GM04504 (cell line): ENCODE measurements at places on chromosomes 5 and 9.

DNA sequence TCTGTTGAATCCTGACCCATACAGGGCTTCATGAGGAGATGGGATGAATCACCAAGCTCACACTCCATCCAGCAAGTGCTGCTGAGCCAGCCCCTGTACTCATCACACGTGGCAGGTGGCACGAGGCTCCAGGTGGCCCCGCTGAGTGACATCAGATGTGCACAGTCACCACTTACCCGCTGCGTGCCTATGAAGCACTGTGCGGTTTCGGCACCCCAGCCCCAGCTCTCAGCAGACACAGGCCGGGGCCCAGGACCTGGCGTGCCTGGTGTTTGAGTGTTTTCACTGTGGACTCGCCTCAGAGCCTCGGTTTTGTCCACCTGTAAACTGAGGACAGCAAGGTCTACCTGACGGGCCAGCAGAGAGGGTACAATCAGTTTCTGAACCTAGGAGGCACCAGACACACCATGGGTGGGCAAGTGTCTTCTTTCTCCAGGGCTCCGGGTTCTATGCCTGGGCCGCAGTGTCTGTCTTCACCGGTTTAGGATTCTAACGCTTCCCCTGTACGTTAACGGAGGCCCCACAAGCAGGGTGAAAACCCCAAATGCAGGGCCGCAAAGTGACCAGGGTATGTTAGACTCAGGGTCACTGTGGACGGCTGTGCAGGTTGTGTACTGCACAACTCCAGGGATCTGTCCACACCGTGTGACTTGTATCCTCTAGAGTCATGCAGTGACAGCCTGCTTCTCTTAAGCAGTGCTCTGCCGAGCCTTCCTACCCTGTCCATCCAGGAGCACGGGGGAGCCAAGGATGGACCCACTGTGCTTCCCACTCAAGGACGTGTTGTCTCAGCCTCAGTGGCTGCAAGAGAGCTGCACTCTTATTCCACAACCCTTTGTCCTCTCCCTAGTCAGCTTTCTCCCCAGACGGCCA, 44.3 kb upstream of the COL5A1 start:
- DNase-seq, result no peak

DNA sequence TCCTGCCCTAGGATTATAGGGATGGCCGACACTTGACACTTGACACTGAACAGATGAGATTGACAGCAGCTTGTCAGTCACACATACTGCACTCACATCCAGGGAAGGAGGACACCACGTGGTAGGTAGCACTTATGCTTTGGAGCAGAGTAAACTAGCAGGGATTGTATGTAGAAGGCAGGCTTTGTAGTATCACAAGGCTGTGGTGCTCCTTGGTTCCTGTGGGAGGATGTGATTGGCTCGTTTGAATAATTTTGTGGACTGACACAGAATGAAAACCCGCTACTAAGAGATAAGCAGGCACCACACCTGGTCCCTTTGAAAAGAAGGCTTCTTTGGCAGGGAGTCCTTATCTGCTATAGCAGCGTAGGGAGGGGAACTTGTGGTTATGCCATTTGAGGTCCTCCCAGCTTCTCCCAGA, 63.6 kb upstream of the IL12B start:
- DNase-seq, result no peak

GRCh38 chr5:66892716-66893115, 296.5 kb downstream of the MAST4 start:
- DNase-seq, result no peak

DNA sequence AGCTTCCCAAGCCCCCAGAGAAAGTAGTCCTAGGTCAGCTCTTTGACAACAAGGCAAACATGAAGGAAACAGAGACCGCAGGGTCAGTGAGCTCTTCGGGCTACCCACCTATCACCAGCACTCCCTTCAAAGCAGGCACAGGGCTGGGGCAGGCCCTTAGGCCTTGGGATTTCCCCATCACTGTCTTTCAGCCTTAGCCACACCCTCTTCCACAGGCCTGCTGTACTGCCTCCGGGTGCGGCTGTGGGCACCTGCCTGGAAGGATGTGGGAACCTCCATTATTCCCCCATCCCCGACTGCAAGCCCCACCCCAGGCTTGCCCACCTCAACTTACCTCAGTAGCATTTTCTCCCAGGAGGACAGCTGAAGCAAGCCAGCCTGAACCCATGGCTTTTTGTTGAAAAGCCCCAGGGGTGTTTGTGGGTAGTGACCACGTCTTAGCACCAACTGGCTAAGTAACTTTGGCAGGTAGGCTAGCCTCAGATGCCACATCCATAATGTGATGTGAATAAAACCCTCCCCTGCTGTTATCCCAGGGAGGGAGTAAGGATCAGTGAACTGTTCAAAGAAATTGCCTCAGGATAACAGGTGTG, 100.2 kb downstream of the PIK3R1 start:
- DNase-seq, result no peak

GRCh38 chr5:133830911-133831310, 137.5 kb downstream of the C5orf15 start:
- no peak for DNase-seq

GRCh38 chr9:98690686-98691085, 18.0 kb downstream of the GABBR2 start:
- DNase-seq, result no peak

DNA sequence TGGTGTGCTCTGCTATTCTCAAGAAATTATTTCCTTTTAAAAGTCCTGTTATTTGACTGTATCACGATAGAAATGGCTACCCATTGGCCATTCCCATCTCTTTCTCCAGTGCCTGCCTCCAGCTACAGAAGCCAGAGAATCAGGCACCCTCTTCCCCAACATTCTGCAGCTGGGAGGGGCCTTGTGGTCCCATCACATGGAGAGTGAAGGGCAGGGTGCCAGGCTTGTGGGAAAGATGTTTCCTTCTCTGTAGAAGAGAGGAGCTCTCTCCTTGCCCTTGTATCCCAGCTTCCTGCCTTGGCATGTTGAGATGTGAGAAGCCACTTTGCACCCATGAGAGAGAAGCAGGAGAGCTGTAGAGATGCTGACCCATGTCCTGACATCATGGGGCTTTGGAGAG, 465.0 kb downstream of the MTRR start:
- no peak for DNase-seq

DNA sequence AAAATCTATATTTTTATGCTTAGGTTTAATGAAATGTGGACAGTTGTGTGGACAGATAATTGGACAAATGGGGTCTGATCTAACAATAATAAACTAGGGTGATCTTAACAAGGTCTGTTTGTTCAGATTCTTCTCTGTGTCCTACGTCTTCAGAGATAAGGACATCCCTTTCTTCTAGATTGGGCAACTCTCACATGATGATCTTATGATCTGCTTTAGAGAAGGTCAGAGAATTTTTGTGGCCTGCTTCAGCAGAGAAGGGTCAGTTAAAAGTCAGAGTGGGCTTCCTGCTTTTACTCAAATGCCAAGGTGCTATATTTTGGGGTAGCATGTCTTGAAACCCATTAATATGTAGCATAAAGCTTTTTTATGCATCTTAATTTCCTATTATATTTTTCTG, 63.8 kb upstream of the RGMB start:
- DNase-seq, result no peak

- DNase-seq, result no peak
Measured at GRCh38 chr5:148843510-148844318, 17.3 kb downstream of the ADRB2 start.

GRCh38 chr9:136994888-136995230, 1.5 kb downstream of the CLIC3 start:
- no peak for DNase-seq

DNA sequence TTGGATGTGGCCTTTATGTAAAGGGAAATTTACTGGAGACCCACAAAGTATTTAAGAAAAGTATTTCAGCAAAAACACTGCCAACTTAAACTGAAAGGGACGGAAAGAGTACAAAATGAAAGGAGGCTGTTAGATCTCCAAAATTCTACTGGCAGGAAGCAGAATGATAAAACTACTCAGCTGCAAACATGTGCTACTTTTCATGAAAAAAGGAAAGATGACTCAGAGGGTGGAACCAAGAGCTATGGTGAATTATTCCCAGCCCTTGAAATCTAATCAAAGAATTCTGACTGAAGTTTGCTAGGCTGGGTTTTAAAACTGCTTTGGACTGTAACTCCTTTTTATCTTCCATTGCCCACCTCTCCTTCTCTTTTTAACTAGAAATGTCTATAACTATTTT, 58.6 kb upstream of the ZBED3 start:
- peak; percentile 38 for DNase-seq

GRCh38 chr9:107386396-107386795, 103.2 kb downstream of the KLF4 start:
- no peak for DNase-seq

GRCh38 chr5:171846323-171846722, 60.7 kb downstream of the SMIM23 start:
- no peak for DNase-seq

- DNase-seq, result no peak
Measured at GRCh38 chr5:96117771-96118651, 156.4 kb upstream of the ELL2 start.

GRCh38 chr5:125236007-125236406, 489.6 kb upstream of the ZNF608 start:
- DNase-seq, result no peak

DNA sequence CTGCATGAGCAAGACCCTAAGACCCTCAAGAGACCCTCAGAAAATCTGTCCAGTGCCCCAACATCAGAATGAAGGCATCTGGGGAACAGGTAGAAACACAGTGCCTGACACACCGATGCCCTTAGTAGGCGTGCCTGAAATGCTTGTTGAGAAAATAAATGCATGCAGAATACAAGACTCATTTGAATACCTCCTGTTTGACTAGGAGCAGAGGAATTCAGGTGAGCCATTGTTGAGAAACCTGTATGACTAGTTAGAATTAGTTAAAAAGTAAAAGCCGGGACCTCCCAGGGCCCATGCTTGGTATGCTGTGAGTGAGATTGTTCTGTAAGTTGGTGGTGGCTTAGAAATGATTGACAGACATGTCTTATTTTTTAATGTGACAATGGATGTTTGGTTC, 55.0 kb downstream of the WWC1 start:
- no peak for DNase-seq

GRCh38 chr9:76943054-76943453, 37.1 kb upstream of the PRUNE2 start:
- DNase-seq, result no peak

DNA sequence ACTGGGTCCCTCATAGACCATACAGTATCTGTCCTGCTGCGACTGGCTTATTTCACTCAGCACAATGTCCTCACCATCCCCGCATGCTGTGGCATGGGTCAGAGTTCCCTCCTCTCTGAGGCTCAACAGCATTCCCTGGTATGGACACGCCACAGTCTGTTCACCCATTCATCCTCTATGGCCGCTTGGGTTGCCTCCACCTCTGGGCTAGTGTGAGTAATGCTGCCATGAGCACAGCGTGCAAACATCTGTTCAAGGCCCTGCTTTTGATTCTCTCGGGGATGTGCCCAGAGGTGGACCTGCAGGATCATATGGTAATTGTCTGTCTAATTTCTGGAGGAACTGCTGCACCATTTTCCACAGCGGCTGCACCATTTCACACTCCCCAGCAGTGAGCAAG, 5.5 kb upstream of the FBP2 start:
- no peak for DNase-seq

DNA sequence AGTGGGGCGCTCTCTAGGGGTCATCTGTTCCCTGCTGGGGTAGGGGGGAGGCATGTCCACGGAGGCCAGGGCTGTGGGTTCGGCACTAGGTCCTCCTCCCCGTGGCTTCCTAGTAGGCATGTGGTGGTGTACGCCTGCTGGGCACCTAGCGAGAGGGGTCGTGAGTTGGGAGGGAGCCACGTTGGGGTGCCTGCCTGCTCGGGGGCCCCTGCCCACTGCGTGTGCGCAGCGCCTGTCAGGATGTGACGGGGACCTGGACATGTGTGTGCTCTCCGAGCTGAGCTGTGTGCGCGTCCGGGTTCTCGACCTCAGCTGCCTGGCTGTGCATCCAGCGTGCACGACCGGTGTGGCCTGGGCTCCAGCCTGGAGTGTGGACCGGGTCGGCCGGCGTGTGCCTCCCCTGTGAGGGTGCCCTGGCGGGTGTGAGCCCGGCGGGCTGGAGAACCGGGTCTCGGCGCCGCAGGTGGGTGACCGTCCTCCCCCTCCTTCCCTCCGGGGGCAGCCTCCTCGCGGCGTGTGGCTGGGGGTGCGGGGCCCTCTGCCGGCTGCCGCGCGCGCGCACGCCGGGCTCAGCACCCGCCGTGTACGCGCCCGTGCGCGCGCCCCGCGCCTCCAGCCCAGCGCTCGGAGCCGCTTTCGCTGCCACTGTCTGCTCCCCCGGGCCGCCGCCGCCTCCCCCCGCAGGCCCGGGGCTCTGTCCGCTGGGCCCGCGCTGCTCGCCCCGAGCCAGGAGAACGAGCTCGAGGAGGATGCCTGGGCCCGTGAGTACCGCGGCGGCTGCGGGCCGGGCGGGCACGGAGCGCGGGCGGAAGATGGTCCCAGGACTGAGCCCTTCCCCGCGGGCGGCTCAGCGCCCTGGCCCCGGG, at the start of gene PRR7:
TSS of gene PRR7 (plus strand) at position 615 of the 866 bp plus-strand sequence. CDS start 8,254 bp downstream, outside the sequence.
- no peak for DNase-seq

DNA sequence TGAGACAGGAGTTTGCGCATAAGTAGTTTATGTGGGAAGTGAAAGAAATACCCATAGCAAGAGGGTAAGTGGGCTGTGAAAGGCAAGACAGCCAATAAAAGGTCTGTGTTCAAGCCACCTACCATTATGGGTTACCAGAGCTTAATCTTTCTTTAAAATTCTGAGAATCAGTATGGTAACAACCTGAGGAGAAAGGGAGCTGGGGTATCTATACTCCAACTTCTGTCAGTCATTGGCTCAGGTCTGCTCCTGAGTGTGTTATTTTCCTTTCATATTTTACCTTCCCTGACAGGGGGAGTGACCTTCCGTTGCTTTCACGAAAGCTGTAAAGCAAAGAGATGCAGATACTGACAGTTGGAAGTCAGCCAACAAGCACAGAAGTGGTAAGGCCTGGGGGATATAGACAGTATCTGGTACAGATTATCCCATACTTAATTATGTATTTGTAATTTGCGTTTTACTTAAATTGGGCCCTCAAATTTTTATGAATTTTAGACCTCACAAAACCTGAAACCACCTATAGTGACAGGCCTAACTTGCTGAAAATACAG, 233.4 kb downstream of the RAB3C start:
- DNase-seq, result no peak

DNA sequence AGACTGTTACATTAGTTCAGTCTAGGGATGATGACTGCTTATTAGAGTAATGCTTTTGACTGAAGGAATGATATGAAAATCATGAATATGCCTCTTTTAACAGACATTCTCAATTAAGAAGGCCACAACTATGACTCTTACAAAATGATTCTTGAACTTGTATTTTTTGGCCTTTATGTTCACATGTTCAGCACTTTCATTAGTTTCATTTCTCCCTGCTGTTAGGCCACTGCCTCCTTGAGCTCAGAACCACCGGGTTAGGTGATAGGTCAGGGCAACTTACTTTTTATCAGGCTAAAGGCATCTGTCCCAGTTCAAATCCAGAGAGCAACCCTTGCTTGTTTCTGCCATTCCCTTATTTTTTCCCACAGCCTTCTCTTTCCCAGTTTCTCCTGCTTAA, 235.2 kb upstream of the ELL2 start:
- DNase-seq, result no peak

GRCh38 chr9:90420768-90421513, 221.7 kb downstream of the DIRAS2 start:
- no peak for DNase-seq

DNA sequence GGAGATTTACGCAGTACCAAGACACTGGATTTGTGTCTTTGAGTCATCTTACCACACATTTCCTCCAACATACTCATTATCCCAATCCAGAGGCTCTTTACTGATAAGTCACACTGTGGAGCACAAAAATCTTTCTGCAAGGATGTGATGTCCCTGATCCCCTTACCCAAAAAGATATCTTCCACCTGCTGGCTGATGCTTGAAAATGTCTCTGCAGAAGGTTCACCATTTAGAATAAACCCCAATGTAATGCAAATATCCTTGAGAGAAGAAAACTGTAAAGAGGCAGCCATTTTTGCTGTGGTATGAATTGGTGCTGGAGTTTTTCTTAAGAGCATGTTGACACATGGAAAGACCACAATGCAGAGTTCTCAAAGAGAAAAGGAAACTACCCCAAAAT, 65.7 kb upstream of the RORB start:
- DNase-seq, result no peak
